ENCODE measurements at places on chromosomes 2 and 18.

GRCh38 chr2:120477831-120478481 is 132.0 kb downstream of the INHBB start:
- no peak for DNase-seq

- DNase-seq = peak; percentile 70
Observed at GRCh38 chr2:225889452-225889851, 489.9 kb downstream of the NYAP2 start.

DNA sequence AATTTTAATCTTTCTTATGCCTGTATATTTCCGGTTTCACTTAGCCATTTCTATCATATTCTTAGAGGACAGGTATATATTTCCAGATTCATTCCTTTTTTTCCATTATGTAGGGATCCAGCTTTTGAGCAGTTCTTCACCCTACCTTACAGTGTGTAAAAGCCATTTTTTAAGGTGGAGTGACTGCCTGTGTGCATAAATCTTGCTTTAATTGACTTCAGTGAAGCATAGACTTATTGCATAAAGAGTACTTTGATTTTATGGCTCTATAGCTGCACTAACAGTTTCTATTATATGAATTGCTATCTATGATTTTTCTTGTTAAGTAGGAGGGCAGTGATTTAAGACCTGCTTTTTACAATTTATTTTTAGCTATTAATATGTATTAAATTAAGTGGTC is 132.6 kb downstream of the NYAP2 start:
- DNase-seq = peak; percentile 56

DNA sequence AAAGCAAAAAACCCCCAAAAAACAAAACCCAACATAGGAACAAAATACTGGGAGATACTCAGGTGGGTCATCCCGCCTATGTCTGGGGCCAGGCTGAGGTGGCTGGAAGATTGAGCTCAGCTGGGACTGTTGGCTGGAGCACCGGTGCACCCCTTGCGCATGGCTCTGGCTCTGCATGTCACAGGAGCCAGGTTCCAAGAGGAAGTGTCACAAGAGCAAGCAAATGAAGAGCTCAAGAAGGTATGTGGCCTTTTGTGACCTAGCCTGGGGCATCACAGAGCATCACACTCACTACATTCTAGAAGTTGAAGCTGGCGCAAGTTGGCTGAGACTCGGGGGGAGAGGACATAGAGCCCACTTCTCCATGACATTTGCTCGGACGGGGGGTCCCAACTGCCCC is 40.6 kb downstream of the PDCL3 start:
- no peak for DNase-seq

GRCh38 chr2:196836440-196836839 is 27.3 kb upstream of the C2orf66 start:
- DNase-seq = no peak

GRCh38 chr2:192159736-192160135 is 35.0 kb downstream of the TMEFF2 start:
- DNase-seq = no peak

- no peak for DNase-seq
Observed at GRCh38 chr2:234412726-234413125, 84.2 kb downstream of the ARL4C start.
